ENCODE measurements at places on chromosomes 16 and 17. TPM values are rescaled to one million over a fixed set of nuclear protein-coding genes. Genes with fewer than 3 reads are reported as not detected.

DNA sequence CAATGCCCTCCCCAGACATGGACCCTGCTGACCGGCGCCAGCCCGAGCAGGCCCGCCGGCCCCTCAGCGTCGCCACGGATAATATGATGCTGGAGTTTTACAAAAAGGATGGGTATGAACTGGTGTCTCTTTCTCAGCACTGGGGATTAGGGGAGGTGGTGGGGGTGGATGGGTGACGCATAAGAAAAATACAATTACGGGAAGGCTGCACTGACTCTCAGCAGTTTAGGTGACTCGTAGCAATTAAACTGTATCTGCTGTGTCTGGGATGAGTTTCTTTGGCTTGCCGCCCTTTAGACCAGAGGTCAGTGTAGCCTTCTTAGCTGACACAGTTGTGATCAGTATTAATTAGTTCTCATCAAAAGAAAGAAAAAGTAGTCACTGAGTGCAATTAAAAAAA is 59.0 kb downstream of the ELAC2 start:
- no peak overlapping the region for H3K4me3 ChIP-seq
- H3K36me3 ChIP-seq: no peaks in the 10 kb centered on the region
- H3K4me1 ChIP-seq: no peaks in the 10 kb centered on the region
- no peak for DNase-seq

DNA sequence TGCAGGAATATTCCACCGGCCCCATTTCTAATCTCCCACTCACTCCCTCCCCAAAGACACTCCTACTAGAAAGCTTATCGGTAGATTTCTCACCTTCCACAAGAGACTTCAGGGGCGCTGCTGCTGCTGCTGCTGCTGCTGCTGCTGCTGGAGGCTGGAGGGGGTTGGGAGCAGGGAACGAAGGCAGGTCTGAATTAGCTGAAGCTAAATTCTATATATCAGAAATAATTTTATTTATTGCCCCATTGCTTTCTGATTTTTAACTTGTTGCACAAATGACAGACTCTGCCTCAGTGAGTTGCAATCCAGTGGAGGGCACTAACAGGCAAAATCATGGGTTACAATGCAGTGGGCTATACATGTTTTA is 25.8 kb upstream of the HLF start:
- no peak overlapping the region for H3K27ac ChIP-seq
- no peaks in the 10 kb centered on the region for H3K27me3 ChIP-seq
- peaks cover 19% of the 10 kb centered on the region for H3K4me1 ChIP-seq
- no peaks in the 10 kb centered on the region for H3K36me3 ChIP-seq
- H3K4me3 ChIP-seq: peak overlapping the region; percentile 65

GRCh38 chr17:72457712-72458111 is 336.9 kb downstream of the SOX9 start:
- no peaks in the 10 kb centered on the region for H3K27me3 ChIP-seq
- no peak overlapping the region for H3K4me3 ChIP-seq
- H3K4me1 ChIP-seq: no peaks in the 10 kb centered on the region
- H3K27ac ChIP-seq: no peak overlapping the region
- H3K36me3 ChIP-seq: no peaks in the 10 kb centered on the region

DNA sequence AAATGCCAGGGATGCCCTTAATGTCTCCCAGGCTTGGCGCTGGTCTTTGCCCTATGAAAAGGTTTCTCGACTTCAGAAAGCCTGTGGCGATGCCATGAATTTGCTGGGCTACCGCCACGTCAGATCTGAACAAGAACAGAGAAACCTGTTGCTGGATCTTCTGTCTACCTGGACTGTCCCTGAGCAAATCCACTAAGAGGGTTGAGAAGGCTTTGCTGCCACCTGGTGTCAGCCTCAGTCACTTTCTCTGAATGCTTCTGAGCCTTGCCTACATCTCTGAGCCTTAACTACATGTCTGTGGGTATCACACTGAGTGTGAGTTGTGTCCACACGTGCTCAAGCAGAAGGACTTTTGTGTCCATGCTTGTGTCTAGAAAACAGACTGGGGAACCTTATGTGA is 11.4 kb downstream of the CHST4 start:
- no peak overlapping the region for H3K4me3 ChIP-seq
- no peak for DNase-seq
- H3K27ac ChIP-seq: no peak overlapping the region
- no peaks in the 10 kb centered on the region for H3K36me3 ChIP-seq
- no peaks in the 10 kb centered on the region for H3K27me3 ChIP-seq

- no peak overlapping the region for H3K27ac ChIP-seq
- no peaks in the 10 kb centered on the region for H3K36me3 ChIP-seq
- H3K4me3 ChIP-seq: no peak overlapping the region
- no peak for DNase-seq
Measured at GRCh38 chr16:88084881-88085280, 133.6 kb downstream of the BANP start.

DNA sequence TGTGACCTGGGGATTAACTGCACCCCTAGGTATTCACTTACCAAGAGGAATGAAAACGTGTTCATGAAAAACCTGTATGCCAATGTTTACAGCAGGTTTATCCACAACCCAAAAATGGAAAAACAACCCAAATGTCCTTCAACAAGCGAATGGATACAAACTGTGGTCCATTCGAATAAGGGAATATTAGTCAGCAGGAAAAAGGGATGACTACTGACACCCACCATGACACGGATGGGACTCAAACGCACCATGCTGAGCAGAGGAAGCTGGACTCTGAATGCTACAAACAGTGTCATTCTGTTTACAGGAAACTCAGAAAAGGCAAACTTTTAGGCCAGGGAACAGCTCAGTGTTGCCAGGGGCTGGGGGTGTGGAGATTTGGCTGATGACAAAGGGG is 4.9 kb downstream of the SLC38A10 start:
- peaks cover 4% of the 10 kb centered on the region for H3K36me3 ChIP-seq
- H3K27me3 ChIP-seq: no peaks in the 10 kb centered on the region
- H3K4me3 ChIP-seq: no peak overlapping the region
- no peak for DNase-seq
- no peak overlapping the region for H3K27ac ChIP-seq

DNA sequence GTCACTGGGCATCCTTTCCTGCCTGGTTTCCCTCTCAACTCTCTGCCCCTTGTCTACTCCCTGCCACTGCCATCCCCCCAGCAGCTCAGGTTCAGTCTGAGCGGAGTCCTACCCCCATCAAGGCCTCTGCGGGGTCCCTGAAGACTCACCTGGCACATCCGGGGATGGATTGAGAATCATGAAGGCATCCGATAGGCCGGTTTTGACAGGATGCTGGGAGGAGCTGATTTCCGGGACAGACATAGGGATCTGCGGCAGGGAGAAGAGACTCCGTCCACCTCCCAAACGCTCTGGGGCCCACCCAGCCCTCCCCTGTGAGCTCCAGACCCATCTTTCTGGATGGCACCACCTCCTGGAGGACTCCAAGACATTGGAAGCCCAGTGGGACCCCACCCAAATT is 45.7 kb downstream of the PLXDC1 start:
- H3K36me3 ChIP-seq: no peaks in the 10 kb centered on the region
- H3K4me1 ChIP-seq: no peaks in the 10 kb centered on the region
- H3K27ac ChIP-seq: no peak overlapping the region
- no peak for DNase-seq
- no peaks in the 10 kb centered on the region for H3K27me3 ChIP-seq

DNA sequence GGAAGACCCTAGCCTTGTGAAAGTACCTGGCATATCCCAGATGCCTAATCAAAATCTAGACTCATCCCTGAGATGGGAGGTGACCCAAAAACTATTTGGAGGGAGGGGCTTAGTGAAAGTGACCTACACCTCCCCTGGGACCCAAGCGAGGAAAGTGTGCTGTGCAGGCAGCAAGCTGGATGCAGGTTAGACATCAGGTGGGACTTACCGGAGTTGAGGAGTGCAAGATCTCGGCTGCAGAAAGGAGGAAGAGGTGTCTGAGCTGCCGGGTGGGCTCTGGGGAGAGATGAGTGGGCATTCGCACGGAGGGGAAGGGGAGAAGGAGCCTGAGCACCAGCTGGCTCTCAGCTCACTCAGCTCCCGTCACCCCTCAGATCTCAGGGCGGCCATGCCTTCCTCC is 10.3 kb upstream of the SBK1 start:
- peaks cover 21% of the 10 kb centered on the region for H3K4me1 ChIP-seq
- no peak overlapping the region for H3K4me3 ChIP-seq
- no peaks in the 10 kb centered on the region for H3K36me3 ChIP-seq
- no peaks in the 10 kb centered on the region for H3K27me3 ChIP-seq
- no peak for DNase-seq

PDE6G gene
- total RNA-seq: 1.3 TPM
